ENCODE measurements at places on chromosomes 3 and 15.
A peak's percentile ranks its signal among the peaks of the same experiment; 100 is the strongest.

GRCh38 chr3:37957539-37957936 is 33.0 kb upstream of the VILL start:
- no peak for DNase-seq

GRCh38 chr15:29207758-29208108 is 61.9 kb downstream of the NSMCE3 start:
- DNase-seq, result peak; percentile 37

- no peak for DNase-seq
These were observed 128.5 kb downstream of the CHSY1 start for GRCh38 chr15:101123222-101123910.

GRCh38 chr3:15845475-15845874 is 47.7 kb upstream of the ANKRD28 start:
- no peak for DNase-seq

DNA sequence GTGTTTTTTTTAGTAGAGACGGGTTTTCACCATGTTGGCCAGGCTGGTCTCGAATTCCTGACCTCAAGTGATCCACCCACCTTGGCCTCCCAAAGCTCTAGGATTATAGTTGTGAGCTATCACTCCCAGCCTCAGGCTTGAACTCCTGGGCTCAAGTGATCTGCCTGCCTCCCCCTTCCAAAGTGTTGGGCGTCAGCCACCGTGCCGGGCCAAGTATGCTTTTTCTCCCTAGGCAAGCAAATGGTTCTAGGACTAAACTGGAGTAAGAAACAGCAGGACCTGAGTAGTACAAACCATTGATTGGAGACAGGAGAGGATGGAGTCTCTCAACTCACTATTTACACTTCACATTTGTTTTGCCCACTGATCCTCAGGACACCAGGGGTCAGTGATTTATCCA is 4.6 kb upstream of the PTPN9 start:
- no peak for DNase-seq

- no peak for DNase-seq
These were observed 910.1 kb downstream of the MCTP2 start for GRCh38 chr15:95141486-95141885.

DNA sequence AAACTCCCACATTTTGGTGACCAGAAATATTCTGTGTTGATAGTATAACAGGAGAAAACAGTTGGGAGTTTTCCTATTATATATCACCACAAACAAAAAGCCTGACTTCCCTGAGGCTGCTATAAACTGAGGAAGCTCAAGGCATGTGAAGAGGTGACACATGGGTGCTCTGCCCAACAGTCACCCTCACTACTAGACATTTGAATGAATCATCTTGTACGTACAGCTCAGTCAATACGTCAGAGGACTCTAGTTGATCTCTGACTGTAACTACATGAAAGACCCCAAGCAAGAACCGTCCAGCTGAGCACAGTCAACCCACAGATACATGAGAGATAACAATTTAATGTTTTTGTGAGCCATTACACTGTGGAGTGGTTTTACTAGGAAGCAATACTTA is 338.3 kb upstream of the ATP11B start:
- no peak for DNase-seq

GRCh38 chr3:144480416-144480919 is 508.8 kb downstream of the DIPK2A start:
- no peak for DNase-seq

DNA sequence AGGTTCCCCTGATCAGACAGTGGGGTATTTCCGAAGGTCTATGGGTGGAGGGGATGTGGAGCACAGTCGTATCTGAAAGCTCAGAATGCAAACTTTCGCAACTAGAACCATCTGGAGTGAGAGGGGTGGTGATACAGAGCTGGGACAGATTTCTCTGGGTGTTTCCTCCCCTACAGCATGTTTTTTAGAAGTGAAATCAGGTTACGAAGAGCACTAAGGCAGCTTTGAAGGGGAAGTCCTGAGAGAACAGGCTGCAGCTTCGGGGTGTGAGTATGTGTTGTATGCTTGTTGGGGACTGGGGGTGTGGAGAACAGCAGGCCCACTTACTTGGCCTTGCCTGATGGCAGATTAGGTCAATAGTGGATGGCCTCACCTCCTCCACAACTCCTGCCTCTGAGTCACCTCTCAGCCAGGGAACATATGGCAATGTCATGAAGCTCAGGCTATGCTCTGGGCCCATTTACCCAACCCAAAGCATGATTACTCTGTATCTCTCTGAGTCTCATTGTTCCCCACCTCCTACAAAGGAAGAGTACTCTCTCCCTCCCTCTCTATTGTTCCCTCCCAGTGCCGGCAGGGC is 107.2 kb upstream of the RASGRP1 start:
- DNase-seq, result no peak

DNA sequence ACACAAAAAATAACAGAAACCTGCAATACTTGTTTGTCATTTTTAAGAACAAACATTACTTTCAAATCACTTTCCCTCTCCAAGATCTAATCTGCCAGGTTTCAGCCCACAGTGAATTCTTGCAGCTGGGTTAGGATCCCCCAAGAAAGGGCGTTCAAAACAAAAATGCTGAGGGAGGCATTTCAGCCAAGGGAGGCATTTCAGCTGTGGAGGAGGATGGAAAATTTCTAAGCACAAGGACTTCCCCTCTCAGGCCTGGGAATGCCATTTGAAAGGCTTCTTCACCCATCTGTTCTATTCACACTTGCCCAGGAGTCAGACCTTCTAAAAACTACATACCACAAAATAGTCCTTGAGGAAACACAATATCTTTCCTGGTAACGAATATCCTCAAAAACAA is 69.1 kb downstream of the P3H2 start:
- DNase-seq, result no peak

DNA sequence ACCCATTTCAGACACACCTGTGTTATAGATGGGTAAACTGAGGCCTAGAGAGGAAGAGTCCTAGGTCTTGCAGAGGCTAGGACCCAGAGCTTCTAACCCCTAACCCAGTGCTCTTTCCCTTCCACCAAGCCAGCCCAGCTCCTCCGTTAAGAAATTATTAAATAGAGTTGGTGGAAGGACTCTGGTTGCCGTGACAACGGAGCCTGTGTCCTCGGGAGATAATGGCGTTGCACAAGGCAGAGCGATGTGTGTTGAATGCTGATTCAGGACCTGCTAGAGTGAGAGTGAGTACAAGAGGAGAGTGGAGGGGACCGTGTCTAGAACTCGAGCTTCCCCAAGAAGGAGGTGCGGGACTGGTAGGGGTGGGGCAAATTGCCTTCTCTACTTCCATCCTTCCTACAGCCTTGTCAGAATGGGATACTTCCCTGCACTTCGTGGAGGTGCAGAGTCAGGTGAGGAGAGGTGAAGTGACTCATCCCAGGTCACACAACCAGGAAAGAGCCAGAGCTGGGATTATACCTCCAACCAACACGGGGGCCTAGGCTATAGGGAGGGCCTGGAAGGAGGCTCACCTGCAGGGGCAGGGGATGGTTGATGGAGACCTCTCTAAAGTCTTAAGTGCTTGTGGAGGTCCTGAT is 8.6 kb downstream of the SLC6A1 start:
- peak; percentile 38 for DNase-seq

GRCh38 chr3:42377681-42378080 is 32.7 kb downstream of the LYZL4 start:
- no peak for DNase-seq

GRCh38 chr3:190596349-190597285 is 82.7 kb downstream of the IL1RAP start:
- peak; percentile 19 for DNase-seq

DNA sequence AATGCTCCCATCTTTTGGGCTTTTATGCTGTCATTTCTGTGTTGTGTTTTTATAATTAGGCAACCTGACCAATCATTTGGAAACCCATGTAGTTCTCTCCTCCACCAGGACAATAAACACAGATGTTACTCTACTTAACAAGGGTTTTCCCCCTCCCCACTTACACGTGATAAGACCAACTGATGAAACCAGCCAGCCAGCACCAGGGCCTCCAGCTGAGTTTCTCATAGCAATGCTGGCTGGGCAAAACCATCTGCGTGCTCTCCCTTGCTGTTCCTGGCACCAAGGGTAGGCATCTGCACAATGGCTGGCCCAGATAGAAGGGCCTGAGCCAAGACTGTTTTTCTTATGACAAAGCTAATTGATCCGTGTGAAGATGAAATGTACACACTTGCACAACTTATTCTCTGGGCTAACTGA is 310.4 kb downstream of the PLCL2 start:
- no peak for DNase-seq

GRCh38 chr3:101154401-101154800 is 161.2 kb upstream of the ABI3BP start:
- DNase-seq, result no peak

- no peak for DNase-seq
These were observed 15.2 kb downstream of the RMDN3 start for GRCh38 chr15:40739854-40740253.

- DNase-seq, result no peak
These were observed 802.9 kb downstream of the GRM7 start for GRCh38 chr3:7663771-7664170.

- DNase-seq, result no peak
These were observed 149.0 kb downstream of the CBLB start for GRCh38 chr3:105719791-105720190.

DNA sequence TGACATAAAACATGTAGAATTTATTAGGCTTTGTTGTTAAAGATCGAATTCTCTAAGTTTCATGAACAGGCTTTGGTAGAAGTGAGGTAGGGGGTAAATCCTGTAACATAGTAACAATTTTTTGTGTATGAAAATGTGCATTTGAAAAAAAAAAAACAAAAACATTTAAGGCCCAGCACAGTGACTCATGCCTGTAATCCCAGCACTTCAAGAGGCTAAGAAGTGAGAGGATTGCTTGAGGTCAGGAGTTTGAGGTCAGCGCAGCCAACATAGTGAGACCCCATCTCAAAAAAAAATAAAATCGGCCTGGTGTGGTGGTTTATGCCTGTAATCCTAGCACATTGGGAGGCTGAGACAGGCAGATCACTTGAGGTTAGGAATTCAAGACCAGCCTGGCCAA is 26.8 kb upstream of the PPP4R2 start:
- no peak for DNase-seq

DNA sequence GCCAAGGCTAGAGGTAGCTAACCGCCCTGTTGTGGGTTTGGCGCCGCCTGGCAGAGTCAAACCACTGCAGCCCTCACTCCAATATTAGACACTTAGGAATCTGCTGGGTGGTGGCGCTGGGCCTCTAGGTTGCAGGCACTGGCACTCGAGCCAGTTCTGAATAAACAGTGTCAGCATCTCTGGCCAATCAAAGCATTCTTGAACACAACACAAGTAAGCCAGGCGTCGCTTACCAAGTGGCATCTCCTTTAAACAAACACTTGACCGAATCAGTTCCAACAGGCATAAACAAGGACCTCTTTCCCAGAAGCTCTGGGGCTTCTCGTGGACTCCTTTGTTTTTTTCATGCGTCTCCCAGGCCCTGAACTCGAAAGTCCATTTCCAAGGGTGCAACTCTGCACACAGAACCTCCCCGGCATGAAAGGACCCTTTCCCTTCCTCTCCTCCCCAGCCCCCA is 82.3 kb downstream of the LRIG1 start:
- peak; percentile 3 for DNase-seq

- no peak for DNase-seq
These were observed 136.7 kb upstream of the ADAMTS9 start for GRCh38 chr3:64824394-64824909.

GRCh38 chr3:12750658-12751071 is 8.4 kb downstream of the TMEM40 start:
- DNase-seq, result no peak

DNA sequence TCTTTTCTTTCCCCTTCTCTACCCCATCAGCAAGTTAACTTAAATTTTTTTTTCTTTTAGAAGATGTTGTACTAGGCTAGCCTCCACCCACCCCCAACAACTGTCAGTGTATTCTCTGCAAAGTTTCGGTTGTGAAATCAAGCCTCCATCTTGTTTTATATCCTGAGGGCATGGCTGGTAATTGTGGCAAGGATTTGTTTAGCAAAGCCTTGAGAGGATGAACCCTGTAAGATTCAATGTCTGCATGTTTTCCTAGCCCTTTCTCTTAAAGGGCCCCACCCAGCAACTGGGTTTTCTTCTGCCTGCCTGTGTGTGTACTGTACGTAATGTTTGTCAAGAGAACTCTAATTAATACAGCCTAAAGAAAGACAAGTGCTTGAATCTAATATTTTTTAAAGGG is 475.3 kb downstream of the FHIT start:
- no peak for DNase-seq

DNA sequence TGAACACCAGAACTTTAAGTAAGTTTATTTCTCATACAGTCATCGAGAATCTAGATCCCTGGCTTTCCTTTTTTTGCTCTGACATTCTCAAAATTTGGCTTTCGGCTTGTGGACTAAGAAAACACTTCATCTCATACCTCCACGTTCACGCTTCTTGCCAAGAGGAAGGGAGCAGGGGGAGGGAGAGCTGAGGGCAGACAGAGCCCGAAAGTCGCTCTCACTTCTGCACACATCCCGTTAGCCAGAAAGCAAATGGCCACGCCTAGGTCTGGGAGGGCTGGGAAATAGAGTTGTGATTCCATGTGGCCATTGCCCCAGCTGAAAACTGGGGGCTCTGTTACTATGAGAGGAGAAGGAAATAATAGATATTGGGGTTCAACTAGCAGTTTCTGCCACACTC is 57.3 kb downstream of the MAP6D1 start:
- DNase-seq, result no peak

DNA sequence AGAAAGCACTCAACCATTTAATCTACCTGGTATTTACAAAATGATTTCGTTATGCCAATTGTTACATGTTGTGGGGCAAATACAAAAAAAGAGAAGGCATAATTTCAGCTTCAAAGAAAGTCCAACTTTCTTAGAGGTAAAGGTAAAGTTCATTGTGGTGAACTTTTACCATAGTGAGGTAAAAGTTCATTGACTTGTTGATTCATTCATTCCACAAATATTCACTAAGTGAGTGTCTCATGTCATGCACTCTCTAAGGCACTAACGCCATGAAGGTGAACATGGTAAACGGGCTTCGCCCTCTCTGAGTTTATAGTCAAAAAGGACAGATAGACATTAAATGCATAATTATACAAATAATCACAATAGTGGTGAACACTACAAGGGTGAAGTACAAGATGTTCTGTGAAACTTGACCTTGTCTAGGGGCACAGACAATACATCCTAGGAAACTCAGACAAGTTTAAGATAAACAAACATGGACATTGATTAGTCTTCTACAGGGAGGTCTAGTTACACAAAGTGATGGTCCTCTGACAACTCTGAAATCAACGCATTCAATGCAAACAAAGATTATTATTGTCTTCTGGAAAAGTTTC is 378.6 kb downstream of the MAGI1 start:
- DNase-seq, result no peak

DNA sequence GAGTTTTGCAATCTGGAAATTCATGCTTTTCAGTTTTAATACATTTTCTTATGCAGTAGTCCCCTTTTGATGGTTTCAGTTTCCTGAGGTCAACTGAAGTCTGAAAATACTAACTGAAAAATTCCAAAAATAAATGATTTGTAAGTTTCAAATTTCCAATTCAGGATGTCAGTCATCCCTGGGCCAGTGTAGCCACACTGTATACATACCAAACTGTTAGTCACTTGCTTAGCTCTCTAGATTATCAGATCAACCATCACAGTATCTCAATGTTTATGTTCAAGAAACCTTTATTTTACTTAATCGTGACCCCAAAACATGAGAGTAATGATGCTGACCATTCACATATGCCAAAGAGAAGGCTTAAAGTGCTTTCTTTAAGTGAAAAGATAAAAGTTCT is 715.5 kb downstream of the GBE1 start:
- no peak for DNase-seq

Measured in NCI-H1417 (cell line).